Activated CD4-positive, alpha-beta T cell treated with anti-CD3 and anti-CD28 coated beads, Interleukin-2, amount 50 U/mL, for 4 hours (primary cell): ENCODE measurements at places on chromosomes 5 and 9.

- no peak for DNase-seq
These were observed 98.6 kb upstream of the TLE1 start for GRCh38 chr9:81787747-81788632.

GRCh38 chr5:98102936-98103335 lies 670.5 kb upstream of the RGMB start:
- DNase-seq: no peak

- DNase-seq: no peak
These were observed 23.3 kb downstream of the ZDHHC11B start for GRCh38 chr5:761059-761771.

DNA sequence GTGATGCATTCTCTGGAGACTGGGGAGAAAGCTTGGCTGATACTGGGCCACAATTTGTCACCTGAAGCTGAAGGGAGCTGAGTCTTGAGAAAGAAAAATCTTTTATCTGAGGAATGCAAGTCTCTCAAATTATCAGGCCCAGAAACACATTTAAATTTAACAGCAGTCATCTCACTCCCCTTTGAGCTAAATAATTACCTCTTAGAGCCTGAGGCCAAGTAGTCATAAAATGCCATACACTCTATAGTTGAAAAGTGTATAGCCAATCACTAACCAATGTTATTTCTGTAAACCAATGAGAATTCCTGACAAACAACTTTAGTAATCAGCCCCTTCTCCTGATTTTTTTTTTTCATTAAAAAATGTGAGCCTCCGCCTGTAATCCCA lies 32.7 kb upstream of the DAPK1 start:
- DNase-seq: no peak

DNA sequence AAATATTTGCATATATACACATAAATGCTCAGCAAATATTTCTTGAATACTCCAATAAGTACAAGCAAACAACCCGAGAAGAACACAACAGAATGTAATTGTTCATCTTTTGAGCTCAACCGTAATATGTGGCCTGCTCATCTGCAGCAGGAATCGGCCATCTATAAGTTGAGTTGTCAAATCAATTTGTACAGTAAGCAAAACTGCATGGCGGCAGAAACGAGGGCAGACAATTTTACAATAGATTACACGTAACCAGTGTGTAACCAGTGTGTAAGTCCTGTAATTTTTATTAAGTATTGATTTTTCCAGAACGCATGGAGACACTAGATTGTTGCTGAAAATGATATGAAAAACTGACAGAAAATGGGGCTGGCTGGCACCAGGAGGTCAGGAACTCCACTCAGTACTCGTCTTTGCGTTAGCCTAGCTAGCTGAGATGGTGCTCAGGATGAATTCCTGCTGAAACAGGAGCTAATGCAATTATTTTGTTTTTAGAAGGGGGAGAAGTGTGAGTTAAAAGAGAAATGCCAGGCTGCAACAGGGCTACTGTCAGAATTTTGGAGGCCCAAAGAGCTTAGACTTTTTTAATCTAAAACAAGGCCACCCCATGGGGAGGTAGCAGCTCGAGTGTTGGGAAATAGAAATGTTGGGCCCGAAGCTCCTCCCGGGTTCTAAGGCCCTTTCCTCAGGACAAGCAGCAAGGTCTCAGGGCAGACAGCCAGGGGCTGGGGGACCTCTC lies 682 bp downstream of the DHX29 start:
- DNase-seq: no peak

- DNase-seq: no peak
These were observed 61.5 kb downstream of the LNPEP start for GRCh38 chr5:96997265-96997859.

DNA sequence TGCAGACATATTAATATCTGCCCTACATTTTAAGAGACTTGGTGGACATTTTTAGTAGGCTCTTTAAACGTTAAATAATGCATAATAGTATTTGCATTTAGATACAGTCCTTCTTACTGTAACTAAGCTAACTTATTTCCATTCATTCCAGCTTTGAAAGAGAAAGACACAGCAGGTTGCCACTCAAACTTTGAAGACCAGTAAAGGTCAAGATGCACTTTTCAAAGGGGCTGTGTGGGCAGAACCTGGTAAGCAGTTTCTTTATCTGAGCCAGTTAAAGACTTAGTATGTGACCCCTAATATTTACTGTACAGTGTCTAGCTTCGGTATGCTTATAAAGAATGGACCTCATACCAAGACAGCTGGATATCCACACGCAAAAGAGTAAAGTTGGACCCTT lies 20.8 kb downstream of the PLGRKT start:
- DNase-seq: no peak

DNA sequence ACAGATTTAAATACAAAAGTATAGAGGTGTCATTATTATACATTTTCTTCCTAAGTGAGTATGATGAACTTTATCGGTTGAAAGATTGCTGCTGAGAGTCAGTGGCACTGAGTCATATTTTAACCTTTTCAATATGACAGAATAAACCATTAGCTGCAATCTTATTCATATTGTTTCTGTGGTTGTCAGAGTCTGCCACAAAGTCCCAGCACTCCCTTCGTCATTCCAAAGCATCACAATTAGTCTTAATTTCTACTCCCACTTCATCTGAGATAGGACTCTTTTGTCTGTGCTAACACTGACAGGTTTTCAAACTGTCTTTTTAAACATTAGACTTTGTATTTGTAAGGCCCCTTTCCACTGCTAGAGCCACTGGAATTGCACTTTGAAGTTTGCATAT lies 656.9 kb downstream of the MTRR start:
- no peak for DNase-seq
